ENCODE measurements at places on chromosomes 7 and 10.
A peak's percentile ranks its signal among the peaks of the same experiment; 100 is the strongest.

GRCh38 chr10:97914837-97915211 is 65.2 kb downstream of the GOLGA7B start:
- peak; percentile 78 for DNase-seq

DNA sequence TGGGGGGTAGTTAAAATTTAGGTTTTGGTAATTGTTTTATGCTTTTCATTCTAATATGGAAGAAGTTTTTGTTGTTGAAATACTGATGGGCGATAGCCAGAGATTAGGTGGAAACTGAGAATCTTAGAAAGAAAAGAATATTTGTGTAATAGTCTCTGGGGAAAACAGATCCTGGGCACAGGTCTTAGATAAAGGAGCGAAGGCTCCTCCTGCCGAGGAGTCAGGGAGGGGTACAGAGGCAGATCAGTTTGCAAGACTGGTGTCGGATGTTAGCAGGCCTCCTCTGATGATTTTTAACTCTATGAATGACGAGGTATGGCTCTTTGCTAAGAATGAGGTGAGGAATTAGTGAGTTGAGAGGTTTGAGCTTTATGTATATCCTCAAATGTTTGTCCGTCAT is 339.7 kb downstream of the HGF start:
- DNase-seq: no peak

GRCh38 chr10:70250961-70251680 is 17.9 kb upstream of the PPA1 start:
- DNase-seq: no peak

DNA sequence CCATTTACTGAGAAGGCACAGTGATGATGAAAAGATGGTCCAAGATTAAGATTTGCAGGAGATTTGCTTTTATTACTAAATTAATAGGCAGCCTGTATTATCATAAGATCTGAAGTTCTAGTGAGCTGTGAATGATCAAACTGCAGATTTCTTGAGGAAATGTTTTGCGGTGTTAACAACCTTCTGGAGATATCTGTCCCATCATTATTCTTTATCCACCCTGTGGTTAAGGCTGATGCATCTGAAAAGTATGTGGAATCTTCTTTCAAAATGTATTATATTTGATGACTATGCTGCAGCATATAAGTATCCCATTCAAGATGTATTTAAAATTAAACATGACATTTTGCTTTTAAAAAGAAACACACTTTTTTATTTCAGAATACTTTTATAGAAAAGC is 150.3 kb downstream of the POLR1F start:
- no peak for DNase-seq

DNA sequence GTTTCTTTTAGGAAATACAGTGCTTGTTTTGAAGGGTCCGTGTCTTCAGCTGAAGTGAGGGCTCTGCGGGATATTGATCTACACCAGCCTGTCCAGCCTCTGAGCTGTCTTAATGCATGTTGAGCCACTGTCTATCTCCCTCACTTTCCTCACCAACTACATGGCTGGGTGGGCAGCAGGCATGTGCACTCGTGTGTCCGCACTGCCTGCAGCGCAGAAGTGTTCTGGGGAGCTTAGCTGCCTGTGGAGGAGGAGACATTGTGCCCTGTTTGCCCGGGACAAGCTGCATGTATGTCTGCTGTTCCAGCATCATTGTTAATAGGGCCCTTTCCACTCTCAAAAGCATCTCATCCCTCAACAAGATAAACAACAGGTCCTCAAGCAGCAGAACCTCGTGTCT is 133.1 kb upstream of the EEPD1 start:
- DNase-seq: no peak

GRCh38 chr10:122537545-122537944 is 23.0 kb upstream of the DMBT1 start:
- DNase-seq: no peak

- DNase-seq: peak; percentile 90
Observed at GRCh38 chr7:140230516-140230860, 53.7 kb upstream of the KDM7A start.

- no peak for DNase-seq
Observed at GRCh38 chr10:50347394-50347802, 96.1 kb upstream of the ASAH2 start.

DNA sequence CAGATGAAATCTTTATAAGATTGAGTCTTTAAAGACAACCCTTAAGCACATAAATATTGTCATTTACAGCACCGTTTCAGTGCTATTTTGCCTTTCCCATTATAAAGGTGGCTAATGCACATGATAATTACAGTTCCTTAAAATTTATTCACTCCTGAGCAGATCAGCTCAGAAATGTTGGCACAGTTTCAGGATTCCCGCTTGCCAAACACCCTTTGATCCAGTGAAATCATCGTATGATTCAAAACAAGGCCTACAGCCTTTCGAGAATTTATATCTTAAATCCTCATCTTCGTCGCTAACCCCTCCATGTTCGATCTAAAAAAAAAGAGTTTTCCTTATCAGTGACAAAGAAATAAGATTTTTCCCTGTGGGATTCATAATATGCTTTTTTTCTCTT is 14.1 kb upstream of the SOSTDC1 start:
- DNase-seq: no peak

GRCh38 chr7:102832674-102833073 is 80.1 kb upstream of the LRRC17 start:
- DNase-seq: no peak

DNA sequence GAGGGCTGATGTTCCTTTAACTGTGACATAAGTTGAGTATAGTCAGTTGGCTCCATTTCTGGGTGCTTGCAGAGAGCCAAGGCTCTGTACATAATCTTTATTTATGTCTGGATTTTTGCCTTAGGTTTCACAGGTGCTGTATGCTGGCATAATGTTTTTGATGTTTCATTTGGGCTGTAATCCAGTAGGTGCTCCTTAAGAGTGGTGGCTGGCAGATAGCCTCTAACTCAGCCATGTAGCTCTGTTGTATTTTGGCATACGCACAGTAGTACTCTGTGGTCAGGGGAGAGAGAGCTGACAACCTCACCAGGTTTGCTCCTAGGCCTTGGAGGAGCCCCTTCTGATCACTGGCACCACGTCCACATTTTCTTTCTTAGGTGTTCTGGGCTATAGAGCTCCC is 61.1 kb downstream of the RNF133 start:
- no peak for DNase-seq

DNA sequence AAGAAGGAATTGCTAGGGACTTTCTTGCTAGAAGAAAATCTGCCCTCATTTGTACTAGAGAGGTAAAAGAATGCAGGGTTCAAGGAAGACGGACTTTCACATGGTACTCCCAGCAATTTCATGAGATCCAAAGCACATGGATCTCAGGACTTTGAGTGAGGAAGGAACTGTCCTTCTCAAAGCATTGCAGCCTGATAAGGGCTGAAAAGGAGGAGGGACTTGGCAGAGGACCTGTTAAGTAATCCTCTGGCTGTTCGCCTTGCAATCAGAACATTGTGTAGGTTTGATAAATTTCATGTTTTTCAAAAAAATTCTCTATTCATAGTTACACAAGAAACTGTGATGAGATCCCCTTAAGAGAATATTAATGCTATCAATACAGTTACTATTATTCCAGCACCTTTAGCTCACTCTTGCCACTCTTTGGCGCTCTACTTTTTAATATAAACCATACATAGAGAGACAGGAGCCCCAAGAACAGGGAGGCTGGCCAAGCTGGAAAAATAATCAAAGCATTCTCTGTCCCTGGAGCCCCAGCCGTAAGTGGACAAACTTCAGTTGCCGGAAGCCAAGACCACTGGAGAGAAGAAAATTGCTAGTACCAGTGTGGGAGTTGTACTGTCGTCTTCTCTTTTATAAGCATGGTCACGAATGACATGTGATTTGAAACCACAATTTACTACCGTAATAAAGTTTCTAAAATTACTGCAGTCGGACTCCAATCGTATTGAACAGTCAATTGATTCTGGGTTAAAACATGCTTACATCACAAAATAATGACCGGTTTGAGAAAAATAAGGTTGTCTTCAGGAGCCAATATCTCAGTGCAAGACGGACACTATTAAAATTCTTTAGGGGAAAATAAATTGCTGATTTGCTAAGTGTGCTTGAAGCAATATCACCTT is 424.4 kb downstream of the SDK1 start:
- no peak for DNase-seq

DNA sequence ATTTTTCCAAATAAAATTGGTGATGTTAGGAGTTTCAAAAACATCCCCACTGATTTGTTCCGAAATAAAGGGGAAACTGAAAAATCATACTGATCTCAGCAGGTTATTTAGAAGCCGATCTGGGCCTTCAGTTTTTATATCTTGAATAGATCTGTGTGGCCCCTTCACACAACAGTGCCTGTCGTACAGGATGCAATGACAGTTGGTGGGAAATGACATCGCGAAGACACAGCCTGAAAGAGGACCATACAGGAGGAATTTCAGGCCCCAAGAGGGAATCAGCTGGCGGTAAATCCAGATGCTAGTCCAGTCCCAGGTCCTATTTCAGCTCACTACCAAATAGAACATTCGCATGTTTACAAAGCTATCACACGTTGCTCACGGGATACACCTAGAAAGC is 3.0 kb downstream of the H2BK1 start:
- no peak for DNase-seq

DNA sequence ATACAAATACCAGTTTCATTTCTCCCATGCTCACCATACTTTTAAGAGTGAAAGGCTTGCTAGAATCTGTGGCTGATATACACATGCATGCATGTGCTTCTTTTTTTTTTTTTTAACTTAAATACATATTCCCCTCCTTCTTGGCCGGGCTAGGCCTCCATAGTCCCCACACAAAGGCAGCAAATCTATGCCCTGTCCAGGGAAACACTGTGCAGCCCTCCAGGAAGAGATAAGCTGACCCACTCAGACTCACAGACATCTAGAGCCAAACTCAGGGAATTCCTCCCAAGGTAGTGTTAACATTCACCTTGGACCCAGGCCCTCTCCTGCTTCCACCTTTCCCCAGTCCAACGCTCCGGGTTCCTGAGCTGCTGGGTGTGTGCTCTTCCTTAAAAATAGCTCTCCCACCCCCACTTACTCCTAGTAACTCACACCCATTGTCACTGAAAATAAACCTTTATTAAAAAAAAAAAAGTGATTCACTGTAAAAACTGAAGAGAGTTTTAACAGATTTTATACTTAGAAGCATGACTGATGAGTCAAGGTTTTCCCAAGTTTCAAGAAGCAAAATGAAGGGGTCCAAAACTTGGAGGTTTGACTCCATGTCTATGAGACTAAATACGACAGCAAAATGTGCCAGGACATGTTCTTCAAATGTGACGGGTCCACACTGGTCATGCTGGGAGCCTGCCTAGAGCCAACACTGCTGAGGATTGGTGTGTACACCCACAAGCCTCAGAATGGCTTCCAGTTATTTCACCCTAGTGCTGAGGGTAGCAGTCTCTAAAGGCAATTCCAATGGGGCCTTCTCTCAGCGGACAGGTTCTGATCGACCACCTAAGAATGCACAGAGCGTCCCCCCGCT is 159.5 kb downstream of the GLI3 start:
- DNase-seq: no peak

GRCh38 chr10:31762316-31762715 is 166.3 kb downstream of the ARHGAP12 start:
- DNase-seq: no peak

DNA sequence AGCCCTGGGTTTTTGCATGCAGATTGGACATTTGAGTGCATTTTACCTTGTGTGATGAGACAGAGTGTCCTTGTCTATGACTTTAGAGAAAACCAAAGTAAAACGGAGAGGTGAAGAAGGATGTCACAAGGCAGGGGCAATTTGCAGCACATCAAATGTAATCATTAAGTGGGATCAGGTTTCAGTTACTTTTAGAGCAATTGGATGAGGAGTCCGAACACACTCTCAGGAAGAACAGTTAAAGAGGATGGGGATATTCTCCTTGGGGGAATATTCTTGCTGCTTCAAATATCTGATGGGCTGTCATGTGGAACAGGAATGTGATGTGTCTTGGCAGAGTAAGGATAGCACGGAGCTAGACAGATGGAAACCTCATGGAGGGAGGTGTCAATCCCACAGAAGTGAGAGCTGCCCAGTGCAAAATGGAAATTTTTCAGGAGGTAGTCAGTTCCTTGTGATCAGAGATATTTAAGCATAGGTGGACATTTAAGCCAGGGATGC is 757 bp downstream of the RAB19 start:
- DNase-seq: no peak
